Stimulated activated CD4-positive, alpha-beta T cell treated with anti-CD3 and anti-CD28 coated beads, Interleukin-1b, Interleukin-23, amount 100 ng/mL, for 1 hour (primary cell): ENCODE measurements at places on chromosomes 6 and 20.

- no peak for DNase-seq
These were observed 20.0 kb downstream of the SUN5 start for GRCh38 chr20:32984196-32984595.

- DNase-seq: no peak
These were observed 174.4 kb upstream of the RIN2 start for GRCh38 chr20:19583532-19584175.

DNA sequence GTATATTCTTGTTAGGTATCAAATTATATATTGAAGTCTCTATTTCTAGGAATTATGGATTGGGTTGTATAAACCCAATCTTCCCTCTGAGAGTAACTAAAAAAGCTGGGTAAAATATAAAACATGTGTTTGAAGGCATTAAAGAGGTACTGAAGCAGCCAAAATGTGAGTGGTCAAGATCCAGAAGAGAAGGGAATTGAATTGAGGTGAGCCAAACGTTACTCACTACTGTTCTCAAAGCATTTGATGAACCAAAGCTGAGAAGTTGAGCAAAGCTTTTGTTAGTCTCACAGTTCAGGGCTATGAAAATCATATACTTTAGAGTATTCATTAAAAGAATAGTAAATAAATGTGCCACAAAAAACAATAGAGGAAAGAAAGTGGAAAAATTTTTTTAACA lies 365.8 kb downstream of the BCKDHB start:
- DNase-seq: no peak

GRCh38 chr6:37557645-37558114 lies 58.0 kb upstream of the CCDC167 start:
- no peak for DNase-seq

- DNase-seq: no peak
These were observed 20.2 kb downstream of the OPN5 start for GRCh38 chr6:47801984-47802383.

DNA sequence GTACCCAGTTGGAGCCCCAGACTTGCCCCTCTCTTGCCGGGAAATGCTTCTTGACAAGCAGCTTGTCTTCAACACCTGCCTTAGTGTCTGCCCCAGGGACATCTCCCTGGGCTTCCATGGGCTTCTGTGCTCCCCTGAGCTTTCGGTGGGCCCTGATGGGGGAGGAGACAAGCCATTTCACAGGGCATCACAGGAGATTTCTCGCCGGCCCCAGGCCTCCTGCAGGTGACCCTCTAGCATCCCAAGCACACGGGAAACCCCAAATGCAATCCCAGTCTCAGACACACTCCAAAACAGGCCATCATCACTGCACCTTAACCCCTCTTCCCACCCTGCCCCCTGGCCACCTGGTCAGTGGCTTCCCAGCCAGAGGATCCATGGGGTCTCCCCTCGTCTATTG lies 74.5 kb downstream of the JPH2 start:
- no peak for DNase-seq

- no peak for DNase-seq
These were observed 113.5 kb upstream of the SGK1 start for GRCh38 chr6:134431421-134431859.

- no peak for DNase-seq
These were observed 109.2 kb downstream of the NCOA3 start for GRCh38 chr20:47610945-47611250.

DNA sequence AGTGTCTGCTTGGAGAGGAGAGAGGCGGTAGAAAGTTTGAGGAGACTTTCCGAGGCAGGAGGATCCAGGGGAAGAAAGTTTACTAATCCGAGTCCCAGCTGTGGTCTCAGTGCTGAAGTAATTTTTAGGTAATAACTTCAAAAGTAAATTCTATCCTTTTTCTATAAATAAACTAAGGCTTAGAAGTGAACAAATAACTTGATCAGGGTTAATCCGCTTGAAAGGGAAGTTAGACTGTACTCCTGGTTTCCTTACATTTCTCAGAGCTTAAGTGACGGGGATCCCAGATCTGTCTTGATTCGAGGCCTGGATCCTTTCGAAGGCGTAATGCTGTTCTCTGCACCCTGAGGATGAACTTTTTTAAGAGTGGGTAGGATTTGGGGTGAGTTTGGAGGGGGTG lies 2.6 kb downstream of the STK35 start:
- DNase-seq: no peak

- no peak for DNase-seq
These were observed 157.9 kb downstream of the FOXC1 start for GRCh38 chr6:1767481-1768246.

DNA sequence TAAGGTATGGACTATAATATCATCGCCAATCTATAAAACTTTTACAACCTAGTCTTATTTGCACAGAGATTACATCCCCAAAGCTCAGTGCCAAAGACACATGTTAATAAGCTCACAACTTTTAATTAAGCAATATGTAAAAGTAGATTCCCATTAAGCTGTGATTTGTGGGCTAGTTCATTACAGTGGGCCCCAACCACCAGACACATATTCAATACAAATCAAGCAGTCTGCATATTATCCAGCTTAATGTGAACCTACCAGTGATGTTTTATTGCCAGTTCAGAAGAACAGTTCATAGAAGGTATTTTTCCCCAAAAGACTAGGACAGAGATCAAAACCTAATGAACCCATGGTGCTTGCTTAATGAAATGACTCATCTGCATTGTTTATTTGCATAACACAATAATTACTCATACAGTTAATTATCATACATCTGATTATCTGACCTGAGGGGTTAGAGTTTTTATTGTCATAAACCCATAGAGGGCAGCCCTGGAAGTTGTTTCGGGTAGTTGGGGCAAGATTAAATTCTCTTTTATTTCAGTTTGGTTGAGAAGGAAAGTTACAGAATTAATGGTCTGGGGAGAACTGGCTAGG lies 831.0 kb downstream of the TFAP2A start:
- no peak for DNase-seq

- DNase-seq: no peak
These were observed 115.7 kb downstream of the DST start for GRCh38 chr6:56526860-56527544.

DNA sequence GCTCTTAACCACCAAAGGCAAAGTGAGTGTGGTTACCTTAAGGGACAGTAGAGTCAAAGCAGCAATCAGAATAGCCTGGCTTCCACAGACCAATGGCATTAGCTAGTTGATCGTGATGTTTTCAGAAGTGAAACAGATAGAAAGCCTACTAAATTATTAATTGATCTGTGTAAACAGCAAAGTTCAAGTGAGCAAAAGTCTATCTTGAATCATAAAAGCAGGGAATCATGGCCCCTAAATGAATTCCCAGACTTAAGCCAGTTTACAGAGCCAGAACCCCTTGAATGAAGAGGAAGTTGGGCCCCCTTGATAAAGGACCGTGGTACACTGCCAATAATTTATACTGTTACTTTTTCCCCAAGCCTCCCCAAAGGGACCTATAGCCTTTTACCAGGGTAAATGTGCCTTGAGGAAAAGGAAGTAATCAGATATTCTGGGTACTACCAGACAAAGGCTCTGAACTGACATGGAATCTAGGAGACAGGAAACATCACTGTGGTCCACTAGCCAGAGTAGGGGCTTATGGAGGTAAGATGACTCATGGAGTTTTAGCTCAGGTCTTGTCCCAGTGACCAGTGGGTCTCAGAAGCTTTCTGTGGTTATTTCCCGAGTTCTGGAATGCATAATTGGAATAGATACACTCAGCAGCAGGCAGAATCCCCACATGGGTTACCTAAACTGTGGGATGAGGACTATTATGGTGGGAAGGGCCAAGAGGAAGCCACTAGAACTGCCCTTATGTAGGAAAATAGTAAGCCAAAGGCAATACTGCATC lies 317.5 kb downstream of the CD83 start:
- DNase-seq: no peak

DNA sequence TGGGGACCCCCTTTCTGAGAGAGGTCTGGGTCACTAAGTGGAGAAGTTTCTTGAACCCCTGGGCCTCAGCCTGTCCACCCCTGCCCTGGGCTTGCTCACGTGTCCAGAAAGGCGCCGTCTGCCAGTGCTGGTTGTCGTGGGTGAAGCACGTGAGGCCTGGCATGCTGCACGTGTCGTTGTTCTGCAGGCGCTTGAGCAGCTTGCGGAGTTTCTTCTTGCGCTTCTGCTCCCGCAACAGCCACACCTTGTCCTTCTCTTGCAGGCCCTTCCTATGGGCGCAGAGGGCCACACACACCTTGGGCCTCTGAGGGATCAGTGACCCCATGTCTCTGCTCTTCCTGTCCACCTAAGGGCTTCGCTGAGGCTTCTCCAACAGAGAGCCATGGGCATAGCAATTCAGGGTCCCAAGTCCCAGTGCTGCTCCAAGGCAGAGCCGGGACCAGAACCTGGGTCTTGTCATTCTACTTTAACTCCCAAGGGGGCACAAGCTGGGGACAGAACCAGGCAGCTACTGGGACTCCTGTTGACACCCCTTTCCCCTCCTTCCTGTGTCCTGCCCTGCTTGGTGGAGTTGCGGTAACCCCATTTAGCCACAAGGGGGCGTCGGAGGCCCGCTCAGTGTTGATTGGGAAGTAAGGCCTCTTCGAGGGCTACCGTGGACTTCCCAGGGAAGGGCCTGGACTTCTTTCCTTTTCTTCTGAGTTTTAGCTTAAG lies 121.8 kb downstream of the SULF2 start:
- peak; percentile 48 for DNase-seq

DNA sequence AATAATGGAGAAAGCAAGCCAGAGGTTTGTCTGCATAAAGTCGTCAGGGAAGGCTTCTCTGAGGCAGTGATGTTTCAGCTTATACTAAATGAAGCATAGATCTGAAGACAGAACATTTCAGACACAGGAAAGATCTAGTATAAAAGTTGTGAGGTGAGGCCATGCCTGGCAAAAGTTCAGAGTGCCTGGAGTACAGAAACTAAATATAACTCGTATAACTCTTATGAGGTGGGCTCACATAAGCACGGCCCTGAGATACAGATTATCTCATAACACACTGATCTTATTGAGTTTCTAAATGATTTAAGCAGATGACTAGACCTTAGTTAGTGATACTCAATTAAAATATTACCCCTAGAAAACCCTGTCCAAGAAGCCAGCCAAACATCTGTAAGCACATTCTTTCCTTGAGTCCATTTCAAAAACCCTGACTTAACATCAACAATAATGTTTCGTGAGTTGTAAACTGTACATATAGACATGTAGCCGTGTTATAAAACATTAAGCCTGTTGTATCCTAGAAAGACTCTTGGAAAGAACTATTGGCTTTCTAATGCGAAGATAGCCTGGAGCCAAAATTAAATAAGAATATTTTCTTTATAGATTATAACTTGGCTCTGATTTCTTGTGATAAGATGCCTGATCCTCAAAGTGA lies 667.6 kb downstream of the TENT5A start:
- DNase-seq: no peak
